Cortex of kidney (tissue), 1 donor: ENCODE measurements at places on chromosomes 12 and 14.

- DNase-seq = no peak
Observed at GRCh38 chr12:1696800-1697199, 5.9 kb downstream of the ADIPOR2 start.

GRCh38 chr12:24948757-24949722, at the start of gene BCAT1:
TSS of gene BCAT1 (minus strand) at chr12:24949101. CDS start at chr12:24948932, 169 bp downstream.
- no peak for DNase-seq

GRCh38 chr14:76446486-76446885, 70.5 kb downstream of the ESRRB start:
- DNase-seq = no peak

DNA sequence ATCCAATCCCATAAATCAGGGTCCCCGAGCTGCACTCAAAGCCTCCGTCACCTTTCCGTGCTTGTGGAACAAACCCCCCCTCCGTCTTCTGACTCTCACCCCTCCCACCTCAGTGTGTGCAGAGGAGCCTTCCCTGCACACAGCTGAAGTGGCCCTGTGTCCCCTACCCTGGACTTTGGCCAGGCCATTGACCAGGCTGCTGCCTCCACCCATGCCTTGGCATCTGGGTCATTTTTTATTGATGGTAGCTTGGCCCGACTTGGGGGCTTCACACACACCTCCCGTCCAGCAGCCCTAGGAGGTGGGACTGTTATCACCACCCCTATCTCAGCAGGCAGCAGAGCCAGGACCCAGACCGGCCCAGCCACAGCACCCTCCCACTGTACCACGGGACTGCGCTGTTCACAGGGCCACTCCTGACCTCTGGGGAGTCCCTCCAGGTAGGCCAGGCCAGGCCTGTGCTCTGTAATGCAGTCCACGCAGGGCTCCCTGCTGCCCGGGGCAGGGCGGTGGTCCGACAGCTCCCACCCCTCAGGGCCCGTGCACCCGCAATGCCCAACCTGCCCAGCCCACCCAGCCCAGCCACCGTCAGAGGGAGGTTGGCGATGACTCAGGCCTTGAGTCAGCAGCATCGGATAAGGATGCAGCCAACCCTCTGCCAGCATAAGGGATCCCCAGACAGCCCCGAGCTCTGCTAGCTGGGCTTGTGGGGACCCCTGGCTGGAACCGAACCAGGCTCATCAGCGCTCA, 9.2 kb upstream of the INF2 start:
- DNase-seq = no peak

- DNase-seq = no peak
Observed at GRCh38 chr14:75865531-75865930, 116.3 kb downstream of the TGFB3 start.
